ENCODE measurements at places on chromosomes 6 and 20. TPM values are rescaled to one million over a fixed set of nuclear protein-coding genes. Genes with fewer than 3 reads are reported as not detected.
A peak's percentile ranks its signal among the peaks of the same experiment; 100 is the strongest.

GRCh38 chr6:89313006-89313405, 2.1 kb downstream of the GABRR2 start:
- peak; percentile 91 for DNase-seq

GRCh38 chr6:128307671-128308070, 212.7 kb downstream of the PTPRK start:
- no peak for DNase-seq

- DNase-seq = no peak
These were observed 532.7 kb downstream of the BCKDHB start for GRCh38 chr6:80639181-80639629.

DNA sequence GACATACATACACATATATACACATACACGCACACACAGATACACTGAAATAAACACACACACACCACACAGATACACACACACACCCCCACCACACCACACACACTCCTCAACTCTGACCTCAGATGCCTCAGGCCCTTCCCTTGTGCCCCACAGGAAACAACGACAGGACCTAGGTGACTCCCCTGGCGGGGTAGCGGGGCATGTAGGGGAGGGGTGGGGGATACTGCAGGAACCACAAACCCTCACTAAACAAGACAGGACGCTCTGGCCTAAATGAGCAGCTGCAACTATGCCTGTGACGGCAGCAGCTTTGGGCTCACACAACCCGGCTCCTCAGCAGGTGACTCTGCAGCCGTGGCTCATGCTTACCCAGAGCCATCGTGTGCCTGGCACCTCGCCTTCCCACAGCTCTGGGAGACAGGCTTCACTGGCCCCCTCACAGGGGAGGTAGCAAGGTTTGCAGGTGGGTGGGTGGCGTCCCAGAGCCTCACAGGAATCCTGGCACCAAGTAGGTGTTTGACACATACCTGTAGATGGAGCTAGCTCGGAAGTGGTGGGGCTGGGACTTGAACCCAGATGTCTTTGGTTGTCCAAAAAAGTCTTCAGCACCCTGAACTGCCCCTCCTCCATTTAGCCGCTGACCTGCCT, 100.8 kb downstream of the GRM4 start:
- DNase-seq = no peak

DNA sequence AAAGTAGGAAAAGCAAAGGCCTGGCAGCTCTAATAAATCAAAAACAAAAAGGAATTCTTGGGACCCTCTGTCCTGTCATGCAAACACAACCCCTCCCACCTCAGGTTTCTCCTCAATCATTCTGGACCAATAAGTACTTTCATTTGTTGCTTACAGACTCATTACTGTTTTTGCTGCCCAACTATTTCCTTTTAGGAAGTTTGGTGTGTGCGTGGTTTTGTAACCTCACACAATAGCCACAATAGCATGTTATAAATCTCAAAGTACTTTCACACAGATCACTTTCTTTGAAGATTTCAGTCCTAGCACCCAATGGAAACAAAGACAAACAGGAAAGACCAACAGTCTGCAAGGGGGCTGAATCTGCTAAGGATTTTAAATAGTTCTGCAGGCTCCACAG, 4.5 kb downstream of the MRPL14 start:
- no peak for DNase-seq

Gene PREP
- total RNA-seq = 31.3 TPM

Gene MICA
- 48.2 TPM for total RNA-seq

Gene WFDC13
- total RNA-seq = 0.17 TPM

Gene VARS1
- total RNA-seq = 32.2 TPM

DNA sequence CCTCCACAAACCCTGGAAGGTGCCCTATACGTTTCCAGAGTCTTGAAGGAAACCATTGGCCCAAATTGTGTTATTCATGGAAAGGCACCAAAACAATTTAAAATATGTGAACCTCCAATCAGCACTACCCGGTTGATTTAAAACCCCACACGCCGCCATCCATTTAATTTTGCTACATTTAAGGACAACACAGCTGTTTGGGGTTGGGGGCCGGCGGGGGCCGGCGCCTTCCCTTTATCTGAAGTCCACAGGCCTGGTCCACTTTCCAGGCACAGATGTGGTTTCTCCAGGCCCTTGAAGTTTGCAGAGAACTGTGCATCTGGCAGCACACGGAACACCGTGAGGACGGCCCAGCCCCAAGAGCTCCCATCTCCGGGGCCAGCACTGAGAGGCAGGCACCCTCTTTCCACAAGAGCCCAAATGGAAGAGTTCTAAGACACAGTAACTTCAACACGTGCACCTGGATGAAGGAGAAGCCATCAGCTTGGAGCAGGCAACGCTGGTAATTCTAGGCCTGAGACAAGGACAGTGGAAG, 16.8 kb upstream of the FRMD1 start:
- no peak for DNase-seq

DNA sequence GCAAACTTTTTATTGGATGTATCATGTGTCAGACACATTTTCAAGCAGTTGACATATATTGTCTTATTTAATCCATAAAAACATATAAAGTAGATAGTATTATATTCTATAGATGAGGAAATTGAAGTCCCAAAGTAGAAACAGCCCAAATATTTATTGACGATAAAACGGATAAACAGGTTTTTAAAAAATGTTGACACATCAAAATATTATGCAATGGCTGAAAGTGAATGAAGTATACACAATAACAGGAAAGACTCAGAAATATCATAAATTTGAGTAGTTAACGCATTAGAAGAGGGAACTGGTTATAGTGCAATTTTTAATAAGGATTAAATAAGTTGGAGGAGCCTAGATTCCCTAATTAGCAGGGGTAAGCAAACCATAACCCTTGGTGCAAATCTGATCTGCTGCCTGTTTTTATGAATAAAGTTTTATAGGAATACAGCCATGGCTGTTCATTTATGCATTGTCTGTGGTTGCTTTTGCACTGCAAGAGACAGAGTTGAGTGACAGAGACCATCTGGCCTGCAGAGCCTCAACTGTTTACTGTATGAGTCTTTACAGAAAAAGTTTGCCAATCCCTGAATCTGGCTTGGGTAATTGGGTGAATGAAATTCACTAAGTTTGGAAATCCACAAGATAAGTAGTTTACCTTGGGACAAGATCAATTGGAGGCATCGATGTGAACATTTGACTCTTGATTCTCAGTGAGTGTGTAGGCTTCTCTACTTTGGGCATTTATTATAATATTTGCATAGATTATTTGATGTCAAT, 50.6 kb upstream of the EXOC2 start:
- DNase-seq = peak; percentile 42

DNA sequence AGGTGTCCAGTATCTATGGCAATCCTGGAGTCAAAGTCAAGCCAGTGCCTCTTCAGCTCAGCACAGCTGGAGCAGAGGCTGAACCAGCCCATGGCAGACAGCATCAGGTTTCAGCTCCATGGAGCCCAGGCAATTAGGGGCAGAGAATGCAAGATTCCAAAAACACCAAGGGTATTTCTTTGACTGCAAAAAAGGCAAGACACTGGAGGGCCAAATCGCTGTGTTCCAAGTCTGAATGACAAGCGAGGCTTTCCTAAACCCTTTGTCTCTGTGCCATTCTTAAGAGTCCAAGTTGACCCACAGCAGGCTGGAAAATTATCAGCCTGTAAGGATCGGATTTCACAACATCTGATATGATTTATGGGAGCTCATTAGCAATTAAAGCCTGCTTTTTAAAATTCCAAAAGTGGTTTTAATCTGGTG, 49.7 kb upstream of the TGM3 start:
- no peak for DNase-seq

Gene VSX1
- not detected for total RNA-seq

GRCh38 chr20:20230741-20231140, 137.2 kb upstream of the INSM1 start:
- no peak for DNase-seq

DNA sequence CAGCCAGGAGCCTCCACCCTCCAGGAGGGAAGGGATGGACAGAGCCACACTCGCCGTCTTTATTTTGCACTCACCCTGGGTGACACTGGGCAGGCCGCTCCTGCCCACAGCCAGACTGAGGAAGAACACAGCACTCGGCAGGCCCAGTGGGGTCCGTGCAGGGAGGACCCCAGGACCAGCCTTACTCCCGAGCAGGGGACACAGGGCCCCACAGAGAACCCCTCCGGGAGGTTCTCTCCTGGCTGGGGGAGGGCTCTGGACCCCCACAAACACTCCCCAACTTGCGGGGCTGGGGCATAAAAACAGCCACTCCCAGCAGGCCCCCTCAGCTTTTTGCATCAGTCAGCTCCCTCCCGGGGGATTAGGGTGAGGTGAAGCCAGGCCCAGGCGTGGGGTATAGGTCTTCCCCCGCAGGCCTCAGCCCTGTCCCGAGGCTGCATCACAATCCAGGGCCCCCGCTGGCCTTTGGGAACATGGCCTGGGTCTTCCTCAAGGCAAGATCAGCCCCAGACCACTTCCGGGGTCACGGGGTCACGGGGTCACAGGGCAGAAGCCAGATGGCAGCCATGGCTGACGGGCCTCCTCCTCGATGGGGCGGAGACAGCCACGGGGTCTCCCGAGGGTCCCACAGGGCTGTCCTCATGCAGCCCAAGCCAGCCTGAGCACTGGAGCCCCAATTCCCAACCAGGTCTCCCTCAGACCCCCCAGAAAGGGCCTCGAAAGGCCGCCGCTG, 3.2 kb downstream of the TNFRSF6B start:
- DNase-seq = no peak

Gene ABT1
- total RNA-seq = 18.2 TPM

- DNase-seq = no peak
These were observed 183.6 kb downstream of the FAXC start for GRCh38 chr6:99165838-99166237.

Gene NHSL1
- 46.4 TPM for total RNA-seq

DNA sequence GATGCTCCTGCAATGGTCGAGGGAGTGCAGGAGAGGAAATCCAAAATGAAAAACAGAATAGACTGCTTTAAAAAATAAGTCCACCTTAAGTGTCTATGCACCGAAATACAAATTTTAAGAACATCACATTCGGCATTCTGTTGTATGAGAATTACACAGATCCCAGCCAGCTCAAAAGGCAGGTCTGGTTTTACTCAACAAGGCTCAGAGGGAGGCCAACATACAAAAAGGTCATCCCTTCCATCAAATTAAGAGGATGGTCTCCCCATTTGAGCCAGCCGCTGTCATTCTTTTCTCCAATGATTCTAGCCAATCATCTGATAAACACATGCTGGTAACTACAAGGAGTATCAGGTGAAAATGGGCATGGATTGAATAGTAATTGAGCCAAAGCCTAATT, 7.9 kb downstream of the ATXN1 start:
- DNase-seq = no peak

- no peak for DNase-seq
These were observed 122.9 kb downstream of the NFATC2 start for GRCh38 chr20:51419646-51420045.

DNA sequence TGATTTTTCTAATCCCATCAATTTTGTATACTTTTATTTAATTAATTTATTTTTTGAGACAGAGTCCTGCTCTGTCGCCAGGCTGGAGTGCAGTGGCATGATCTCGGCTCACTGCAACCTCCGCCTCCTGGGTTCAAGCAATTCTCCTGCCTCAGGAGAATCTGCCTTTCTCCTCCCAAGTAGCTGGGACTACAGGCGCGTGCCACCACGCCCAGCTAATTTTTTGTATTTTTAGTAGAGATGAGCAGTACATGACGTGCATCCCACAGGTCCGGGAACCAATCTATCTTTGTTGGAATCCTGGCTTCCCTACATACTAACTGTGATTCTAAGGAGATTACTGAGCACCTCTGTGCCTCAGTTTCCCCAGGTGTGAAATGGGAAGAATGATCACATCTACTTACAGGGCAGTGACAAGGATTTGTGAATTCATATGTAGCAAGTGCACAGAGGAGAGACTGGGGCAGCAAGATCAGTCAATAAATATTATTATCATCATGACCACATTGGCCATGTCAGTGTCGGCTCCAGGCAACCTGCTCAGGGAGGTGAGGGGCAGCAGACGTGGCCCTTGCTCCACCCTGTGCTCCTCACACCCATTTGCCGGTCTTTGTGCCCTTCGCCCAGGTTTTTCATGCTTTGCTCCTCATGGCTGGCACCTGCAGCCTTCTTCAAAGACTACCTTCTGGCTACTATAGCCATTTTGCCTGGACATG, 22.1 kb downstream of the CYP24A1 start:
- DNase-seq = no peak

Gene SCRT2
- not detected for total RNA-seq

Gene ELOVL2
- total RNA-seq = 0.31 TPM

DNA sequence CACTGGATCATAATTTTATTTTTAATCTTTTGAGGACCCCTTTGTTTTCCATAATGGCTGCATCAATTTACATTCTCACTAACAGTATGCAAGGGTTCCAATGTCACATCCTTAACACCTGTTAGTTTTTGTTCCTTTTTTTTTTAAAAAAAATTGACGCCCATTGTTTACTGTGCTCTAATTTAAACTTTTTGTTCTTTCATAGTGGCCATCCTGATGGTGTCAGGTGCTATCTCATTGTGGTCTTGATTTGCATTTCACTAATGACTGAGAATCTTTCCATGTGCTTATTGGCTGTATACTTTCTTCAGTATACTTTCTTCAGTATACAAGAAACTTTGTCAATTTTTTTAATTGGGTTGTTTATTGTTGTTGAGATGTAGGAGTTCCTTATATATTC, 347.0 kb downstream of the RNGTT start:
- DNase-seq = no peak

Gene FBXO30
- 6.8 TPM for total RNA-seq

DNA sequence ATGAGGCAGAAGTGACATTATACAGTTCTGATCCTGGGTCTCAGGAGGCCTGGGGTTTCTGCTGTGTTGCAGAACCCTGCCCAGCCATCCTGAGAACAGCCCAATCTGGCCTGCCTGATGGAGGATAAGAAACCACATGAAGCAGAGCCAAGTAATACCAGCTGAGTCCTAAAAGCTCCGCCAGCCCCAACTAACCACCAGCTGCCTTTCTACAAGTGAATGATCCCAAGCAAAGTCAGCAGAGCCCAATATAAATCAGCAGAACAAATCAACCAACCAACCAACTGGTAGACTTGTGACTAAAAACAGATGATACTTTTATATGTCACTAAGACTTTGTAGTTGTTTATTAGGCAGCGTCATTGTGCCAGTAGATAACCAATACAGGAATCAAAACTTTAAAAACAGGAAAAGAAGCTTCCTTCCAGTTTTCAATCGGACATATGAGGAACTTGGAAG, 52.1 kb downstream of the SNX5 start:
- no peak for DNase-seq

DNA sequence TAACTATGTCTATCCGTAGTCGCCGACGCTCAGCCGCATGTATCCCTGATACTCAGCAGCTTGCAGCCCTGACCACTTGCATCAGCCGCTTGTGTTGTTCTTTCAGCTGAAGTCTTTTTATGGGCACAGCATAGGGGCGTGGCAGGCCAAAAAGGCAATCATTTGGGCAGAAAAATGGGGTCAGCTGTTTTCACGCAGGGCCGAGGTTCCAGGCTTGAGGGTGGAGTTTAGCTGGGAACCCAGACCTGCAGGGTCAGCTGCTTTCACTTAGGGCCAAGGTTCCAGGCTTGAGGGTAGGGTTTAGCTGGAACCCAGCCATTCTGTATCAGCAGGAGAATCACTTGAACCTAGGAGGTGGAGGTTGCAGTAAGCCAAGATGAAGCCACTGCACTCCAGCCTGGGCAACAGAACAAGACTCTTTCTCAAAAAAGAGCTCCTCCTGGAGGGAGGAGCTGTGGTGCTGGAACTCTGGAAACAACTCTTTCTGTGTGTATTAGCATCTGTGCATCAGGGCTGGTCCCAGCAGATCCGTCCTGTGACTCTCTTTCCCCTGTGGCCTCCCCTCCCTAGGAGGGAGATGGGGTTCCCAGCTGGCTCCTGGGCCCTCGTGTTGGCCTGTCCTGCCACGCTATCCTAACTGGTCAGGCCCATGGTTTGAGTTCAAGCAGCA, 56.9 kb upstream of the PRND start:
- no peak for DNase-seq

Gene SALL4
- 3.8 TPM for total RNA-seq

Measured in lung (tissue), 17 donors.